COR-L47 (cell line): ENCODE measurements at places on chromosomes 4 and X.

- no peak for DNase-seq
These were observed 53.4 kb downstream of the CASP6 start for GRCh38 chr4:109649872-109650271.

DNA sequence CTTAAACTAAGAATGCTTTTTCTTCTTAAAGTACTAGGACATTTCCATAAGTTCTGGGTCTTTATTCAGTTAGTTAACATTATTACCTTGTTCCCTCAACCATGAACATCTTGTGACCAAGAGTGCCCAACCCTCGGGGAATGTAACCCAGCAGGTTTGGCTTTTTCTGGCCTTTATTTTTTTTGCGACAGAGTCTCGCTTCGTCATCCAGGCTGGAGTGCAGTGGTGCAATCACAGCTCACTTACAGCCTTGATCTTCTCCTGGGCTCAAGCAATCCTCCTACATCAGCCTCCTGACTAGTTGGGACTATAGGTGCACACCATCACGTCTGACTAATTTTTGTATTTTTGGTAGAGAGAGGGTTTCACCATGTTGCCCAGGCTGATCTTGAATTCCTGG lies 65.1 kb downstream of the USP11 start:
- no peak for DNase-seq

- no peak for DNase-seq
These were observed 12.0 kb downstream of the P2RY10 start for GRCh38 chrX:78957049-78957767.

- DNase-seq = no peak
These were observed 36.3 kb upstream of the AREG start for GRCh38 chr4:74408639-74409038.

- no peak for DNase-seq
These were observed 296.0 kb downstream of the KLHL4 start for GRCh38 chrX:87813566-87813965.

DNA sequence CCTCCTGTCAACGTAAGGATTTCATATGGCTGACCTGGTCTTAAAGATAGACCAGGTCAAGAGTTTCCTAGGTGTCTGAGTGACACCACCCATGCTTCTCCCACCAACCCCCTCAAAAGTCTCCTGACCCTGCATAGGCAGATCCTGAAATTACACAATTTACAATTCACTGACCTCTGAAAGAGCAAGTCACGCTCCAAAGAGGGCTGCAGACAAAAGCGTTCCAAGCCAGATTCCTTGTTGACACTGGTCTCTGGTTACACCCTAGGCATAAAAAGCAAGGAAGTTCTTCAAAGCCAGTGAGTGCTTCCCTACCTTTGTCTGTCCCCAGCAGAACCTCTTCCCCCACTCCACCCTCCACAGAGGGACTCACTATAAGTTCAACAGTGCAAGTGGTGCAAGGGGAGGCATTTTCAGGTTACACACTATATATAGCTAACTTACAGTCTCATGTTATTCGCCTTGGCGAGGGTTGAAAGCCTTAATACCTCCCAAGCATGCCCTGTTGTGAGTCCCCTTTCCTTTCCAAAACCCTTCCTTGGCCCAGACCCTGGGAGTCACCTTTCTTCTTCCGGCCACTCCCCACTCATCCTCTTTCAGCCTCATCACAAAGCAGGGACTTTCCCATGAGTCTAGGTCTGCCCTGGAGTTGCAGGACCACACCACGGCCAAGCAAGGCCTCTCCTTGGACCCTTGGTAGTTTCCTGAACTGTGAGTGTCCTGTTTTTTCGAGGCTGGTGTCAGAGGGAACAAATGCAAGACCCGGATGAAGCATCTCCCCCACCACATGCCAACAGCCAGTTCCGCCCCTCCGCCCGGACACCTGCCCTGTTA lies 58.0 kb upstream of the KLF3 start:
- no peak for DNase-seq

GRCh38 chrX:66008328-66008970 lies 31.4 kb downstream of the VSIG4 start:
- DNase-seq = no peak

DNA sequence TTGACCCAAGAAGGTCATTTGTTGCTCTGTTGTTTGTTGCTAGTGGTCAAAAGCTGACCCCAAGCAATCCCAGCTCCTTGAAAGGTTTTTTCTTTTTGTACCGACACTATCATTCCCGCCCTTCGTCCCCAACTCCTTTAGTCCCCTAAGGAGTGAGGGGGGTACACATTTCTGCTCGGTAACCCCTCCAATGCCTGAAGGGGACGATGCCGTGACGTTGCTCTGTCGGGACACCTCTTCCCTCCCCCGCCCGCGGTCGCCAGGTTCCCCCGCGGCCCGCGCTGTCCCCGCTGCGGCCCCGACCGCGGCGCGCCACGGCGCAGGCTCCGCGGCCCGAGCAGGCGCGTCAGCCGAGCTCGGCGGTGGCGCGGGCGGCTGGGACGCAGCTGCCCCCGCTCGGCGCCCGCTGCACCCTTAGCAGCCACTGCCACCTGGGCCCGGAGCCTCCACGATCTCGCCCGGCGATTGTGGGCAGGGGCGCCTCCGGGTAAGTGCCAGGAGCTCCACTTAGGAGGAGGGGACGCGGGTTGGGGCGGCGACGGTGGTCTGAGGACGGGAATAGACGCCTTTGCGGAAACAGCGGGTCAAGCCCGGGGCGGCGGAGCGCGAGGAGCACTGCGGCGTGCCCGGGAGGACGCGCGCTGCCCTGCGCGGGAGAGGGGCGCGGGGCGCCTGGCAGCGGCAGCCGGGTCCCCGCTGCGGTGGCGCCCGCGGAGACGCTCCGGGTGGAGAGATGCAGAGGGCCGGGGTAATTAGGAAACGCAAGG lies at the start of gene GLRB:
TSS of gene GLRB (plus strand) at position 340 of the 767 bp plus-strand sequence. CDS start 1,875 bp downstream, outside the sequence.
- DNase-seq = peak; percentile 41

- DNase-seq = no peak
These were observed 222.7 kb downstream of the CHIC2 start for GRCh38 chr4:53841711-53842110.

GRCh38 chr4:115973768-115974167 lies 860.3 kb upstream of the NDST4 start:
- no peak for DNase-seq

GRCh38 chr4:76200771-76201231 lies 12.8 kb downstream of the SCARB2 start:
- peak; percentile 23 for DNase-seq

GRCh38 chrX:2635342-2635741 lies 55.8 kb upstream of the CD99 start:
- no peak for DNase-seq

DNA sequence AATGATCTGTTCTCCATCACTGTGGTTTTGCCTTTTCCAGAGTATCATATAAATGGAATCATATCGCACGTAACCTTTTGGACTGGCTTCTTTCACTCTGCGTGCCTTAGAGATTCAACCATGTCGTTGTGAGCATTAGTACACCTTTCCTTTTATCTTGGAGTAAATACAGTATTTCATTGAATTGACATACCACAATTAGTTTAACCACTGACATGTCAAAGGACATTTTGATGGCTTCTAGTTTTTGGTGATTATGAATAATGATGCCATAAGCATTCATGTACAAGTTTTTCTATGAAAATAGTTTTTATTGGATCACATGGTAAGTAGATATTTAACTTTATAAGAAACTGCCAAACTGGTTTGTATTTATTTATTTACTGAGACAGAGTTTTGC lies 35.2 kb downstream of the DDX3X start:
- no peak for DNase-seq

GRCh38 chrX:150627957-150628356 lies 59.5 kb downstream of the MTM1 start:
- no peak for DNase-seq

DNA sequence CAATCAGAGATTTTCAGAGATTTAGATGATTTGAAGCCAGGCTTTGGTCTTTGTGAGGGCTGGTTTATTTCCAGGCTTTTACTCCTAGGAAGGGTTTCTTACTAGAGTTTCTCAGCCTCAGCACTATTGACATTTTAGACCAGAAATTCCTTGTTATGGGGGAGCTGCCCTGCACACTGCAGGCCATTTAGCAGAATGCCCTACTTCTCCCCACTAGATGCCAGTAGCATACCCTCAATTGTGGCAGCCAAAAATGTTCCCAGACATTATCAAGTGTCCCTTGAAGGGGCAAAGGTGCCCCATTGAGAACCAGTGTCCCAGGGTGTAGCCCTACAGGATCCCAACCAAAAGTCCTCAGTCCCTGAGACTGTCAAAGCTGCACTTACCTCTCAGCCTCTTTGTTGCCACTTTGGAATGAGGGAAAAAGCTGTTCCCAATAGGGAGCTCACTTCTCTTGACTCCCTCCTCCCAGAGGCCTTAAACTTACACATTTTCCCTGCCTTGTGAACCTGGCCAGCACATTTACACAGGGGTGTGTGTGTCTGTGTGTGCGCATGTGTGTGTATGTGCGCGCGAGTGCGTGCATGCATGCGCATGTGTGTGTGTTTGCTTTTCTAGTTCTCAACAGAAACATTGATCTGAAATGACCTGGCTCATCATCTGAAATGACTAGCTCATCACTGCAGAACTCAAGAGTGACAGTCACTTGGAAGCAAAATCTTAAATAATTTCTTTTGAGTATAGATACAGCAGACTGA lies 231.4 kb downstream of the QDPR start:
- DNase-seq = no peak

GRCh38 chr4:82282875-82283274 lies 90.9 kb downstream of the HNRNPD start:
- no peak for DNase-seq

DNA sequence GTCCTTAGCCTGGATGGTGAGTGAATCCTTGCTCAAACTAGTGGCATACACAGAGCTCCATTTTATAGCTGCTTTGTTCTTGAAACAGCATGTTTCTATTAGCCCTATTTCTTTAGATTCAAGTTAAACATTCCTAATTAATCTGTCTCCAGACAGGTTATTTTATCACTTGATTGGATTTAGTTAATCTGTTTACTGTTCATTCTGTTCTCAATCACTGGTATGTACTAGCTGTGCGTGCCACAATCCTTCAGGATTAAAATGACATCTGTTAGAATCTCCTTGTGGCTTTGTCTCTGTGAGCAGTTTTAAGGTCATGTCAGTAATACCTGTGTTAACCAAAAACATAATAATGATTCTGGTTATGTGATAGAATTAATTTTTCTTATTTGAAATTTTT lies 36.5 kb downstream of the PTPN13 start:
- no peak for DNase-seq

- no peak for DNase-seq
These were observed 72.6 kb downstream of the STOX2 start for GRCh38 chr4:183977707-183978106.

- DNase-seq = no peak
These were observed 394.8 kb downstream of the CFAP47 start for GRCh38 chrX:36314303-36314702.

GRCh38 chrX:136495043-136495442 lies 2.3 kb upstream of the HTATSF1 start:
- DNase-seq = no peak

DNA sequence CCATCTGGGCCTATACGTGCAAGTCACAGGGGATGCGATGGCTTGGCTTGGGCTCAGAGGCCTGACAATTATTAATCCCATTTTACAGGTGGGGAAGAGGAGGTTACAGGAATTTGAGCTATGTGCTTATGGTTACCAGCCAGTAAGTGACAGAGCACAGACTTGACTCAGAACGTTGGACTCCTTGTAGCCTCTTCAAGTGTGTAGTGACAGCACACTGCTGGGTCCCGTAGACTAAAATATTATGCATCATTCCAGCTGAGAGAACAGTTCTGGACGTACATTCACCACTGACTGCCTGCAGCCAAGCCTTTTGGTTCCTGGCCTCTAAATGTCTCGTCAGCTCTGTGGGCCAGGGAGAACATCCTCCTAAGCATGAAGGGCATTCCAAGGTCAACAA lies 314.5 kb downstream of the GPAT3 start:
- DNase-seq = no peak

- DNase-seq = no peak
These were observed 420.8 kb upstream of the DIPK2B start for GRCh38 chrX:45621376-45622041.

DNA sequence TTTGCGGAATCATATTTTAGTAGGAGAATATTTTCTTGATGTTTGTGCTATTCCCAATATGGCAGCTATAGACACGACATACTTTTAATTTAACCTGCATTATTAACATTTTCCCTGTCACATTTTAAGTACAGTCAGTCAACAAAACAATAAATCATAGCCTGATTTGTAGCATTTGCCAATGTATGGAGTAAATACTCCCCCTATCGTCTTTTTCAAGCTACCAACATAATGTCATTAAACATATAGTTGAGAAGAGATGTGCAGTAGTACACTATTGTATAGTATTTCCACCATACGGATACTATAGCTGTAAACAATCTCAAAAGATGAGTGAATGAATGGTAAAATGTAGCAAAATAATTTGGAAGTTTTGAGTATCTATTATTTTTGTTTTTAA lies 303.7 kb upstream of the MAGEB2 start:
- DNase-seq = no peak

DNA sequence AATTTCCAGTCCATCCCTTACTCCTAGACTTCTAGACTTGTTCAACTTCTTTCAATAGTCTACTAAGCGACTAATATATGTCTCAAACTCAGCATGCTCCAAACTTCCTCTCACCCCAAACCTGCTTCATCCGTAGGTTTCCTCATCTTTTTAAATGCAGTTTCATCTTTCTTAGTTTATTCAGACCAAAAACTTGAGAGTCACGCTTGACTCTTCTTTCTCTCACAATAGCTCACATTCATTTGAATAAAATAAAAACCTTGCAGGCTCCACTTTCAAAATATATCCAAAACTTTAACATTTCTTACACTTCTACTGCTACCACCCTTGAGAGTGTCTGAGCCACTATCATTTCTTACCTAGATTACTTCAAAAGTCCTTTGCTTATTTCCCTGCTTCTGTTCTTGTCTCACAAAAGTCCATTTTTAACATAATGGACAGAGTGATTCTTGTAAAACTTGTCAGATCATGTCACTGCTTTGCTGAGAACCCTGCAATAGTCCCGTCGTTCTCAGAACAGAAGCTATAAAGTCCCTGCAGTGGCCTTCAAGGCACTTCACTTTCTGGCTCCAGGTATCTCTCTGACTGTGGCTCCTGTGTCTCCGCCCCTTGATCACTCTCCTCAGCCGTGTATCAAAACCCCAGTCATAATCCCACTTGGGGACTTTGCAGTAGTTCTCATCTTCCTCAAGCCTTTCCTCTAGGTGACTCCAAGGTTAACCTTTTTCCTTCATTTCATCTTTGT lies 167.6 kb downstream of the ARHGAP24 start:
- DNase-seq = no peak

- no peak for DNase-seq
These were observed 67.9 kb upstream of the SOX3 start for GRCh38 chrX:140572724-140573123.

DNA sequence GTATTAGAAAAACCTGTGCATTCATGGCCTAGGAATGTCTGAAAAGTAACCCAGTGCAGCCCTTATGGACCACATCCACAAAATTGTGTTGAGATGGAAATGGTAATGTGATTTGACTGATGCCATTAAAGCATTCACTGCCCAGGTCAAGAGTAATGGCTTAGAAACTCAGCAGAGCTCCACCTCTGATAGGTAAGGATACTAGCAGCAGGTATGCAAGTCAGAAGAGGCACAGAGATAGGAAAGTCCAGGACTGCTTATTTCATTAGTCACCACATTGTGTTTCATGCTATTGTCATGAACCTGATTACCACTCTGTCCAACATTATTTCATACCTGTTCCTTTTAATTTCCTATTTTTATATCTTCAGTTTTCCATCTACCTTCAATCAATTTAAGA lies 2042.2 kb downstream of the ARAP2 start:
- DNase-seq = no peak

- peak; percentile 78 for DNase-seq
These were observed 281.7 kb upstream of the PITX2 start for GRCh38 chr4:110904435-110905065.
